ENCODE measurements at places on chromosomes 4 and X. TPM values are rescaled to one million over a fixed set of nuclear protein-coding genes. Genes with fewer than 3 reads are reported as not detected.

The SHROOM2 gene
- total RNA-seq: 0.42 TPM

The RAB40A gene
- 4.5 TPM for total RNA-seq

The GCNA gene
- 0.65 TPM for total RNA-seq

The PLS3 gene
- 82.8 TPM for total RNA-seq

The BCAP31 gene
- 129 TPM for total RNA-seq

The TFDP3 gene
- total RNA-seq: not detected

The GAGE12E gene
- not detected for total RNA-seq

The SYNPO2 gene
- total RNA-seq: 2,721 TPM

The HELT gene
- not detected for total RNA-seq

GRCh38 chrX:49186125-49187027 lies at the start of gene PRICKLE3:
Gene PRICKLE3 (minus strand): TSS chrX:49186373. CDS start chrX:49186297, 76 bp downstream.
- peaks cover 12% of the 10 kb centered on the region for H3K36me3 ChIP-seq
- DNase-seq: no peak
- peaks cover 32% of the 10 kb centered on the region for H3K4me1 ChIP-seq

DNA sequence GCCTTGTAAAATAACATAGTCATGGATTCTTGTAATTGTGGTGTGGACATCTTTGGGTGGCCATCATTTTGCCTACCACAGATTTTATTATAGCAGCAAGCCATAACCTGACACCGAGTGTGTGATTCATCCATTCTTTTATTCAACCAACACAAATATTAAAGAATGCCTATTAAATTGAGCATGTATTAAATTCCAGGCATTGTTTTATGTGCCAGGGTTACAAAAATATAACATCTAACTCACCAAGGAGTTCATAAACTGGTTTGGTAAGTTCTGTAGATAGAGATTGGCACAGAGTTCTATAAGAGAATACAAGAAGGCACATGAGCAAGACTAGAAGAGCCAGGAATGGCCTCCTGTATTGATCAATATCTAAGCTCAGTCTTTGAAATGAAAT lies 18.0 kb downstream of the NBDY start:
- H3K4me3 ChIP-seq: no peak overlapping the region
- no peak for DNase-seq
- no peaks in the 10 kb centered on the region for H3K4me1 ChIP-seq
- H3K27me3 ChIP-seq: no peaks in the 10 kb centered on the region
- H3K27ac ChIP-seq: no peak overlapping the region
- no peaks in the 10 kb centered on the region for H3K36me3 ChIP-seq

GRCh38 chrX:108036298-108036973 lies 8.4 kb upstream of the VSIG1 start:
- DNase-seq: no peak
- H3K4me1 ChIP-seq: no peaks in the 10 kb centered on the region
- no peak overlapping the region for H3K27ac ChIP-seq
- H3K4me3 ChIP-seq: no peak overlapping the region
- no peaks in the 10 kb centered on the region for H3K36me3 ChIP-seq
- H3K27me3 ChIP-seq: no peaks in the 10 kb centered on the region

DNA sequence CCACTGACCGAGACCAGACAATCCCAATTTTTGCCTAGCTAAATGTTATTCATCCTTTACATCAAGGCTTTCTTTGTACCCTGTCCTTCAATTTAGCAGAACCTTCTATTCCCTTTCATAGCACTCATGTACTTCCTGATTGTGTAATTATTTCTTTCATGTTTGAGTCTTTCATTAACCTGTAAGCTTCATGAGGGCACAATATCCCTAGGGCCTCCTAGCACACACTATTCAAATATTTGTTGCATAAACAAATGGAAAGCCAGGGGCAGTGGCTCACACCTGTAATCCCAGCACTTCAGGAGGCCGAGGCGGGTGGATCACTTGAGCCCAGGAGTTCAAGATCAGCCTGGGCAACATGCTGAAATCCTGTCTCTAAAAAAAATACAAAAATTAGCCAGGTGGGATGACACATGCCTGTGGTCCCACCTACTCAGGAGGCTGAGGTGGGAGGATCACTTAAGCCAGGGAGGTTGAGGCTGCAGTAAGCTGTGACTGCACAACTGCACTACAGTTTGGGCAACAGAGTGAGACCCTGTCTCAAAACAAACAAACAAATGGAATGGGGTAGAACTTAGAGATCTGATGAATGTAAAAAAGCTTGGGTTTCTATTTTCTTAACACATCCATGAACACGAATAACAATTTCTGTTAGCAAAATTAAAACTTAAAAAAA lies 59.0 kb downstream of the SAT1 start:
- no peak overlapping the region for H3K27ac ChIP-seq
- H3K36me3 ChIP-seq: no peaks in the 10 kb centered on the region
- no peaks in the 10 kb centered on the region for H3K4me1 ChIP-seq
- no peak for DNase-seq
- H3K4me3 ChIP-seq: no peak overlapping the region

GRCh38 chr4:105755375-105755774 lies 46.8 kb downstream of the GSTCD start:
- no peaks in the 10 kb centered on the region for H3K36me3 ChIP-seq
- H3K4me3 ChIP-seq: no peak overlapping the region
- DNase-seq: no peak
- no peaks in the 10 kb centered on the region for H3K4me1 ChIP-seq

DNA sequence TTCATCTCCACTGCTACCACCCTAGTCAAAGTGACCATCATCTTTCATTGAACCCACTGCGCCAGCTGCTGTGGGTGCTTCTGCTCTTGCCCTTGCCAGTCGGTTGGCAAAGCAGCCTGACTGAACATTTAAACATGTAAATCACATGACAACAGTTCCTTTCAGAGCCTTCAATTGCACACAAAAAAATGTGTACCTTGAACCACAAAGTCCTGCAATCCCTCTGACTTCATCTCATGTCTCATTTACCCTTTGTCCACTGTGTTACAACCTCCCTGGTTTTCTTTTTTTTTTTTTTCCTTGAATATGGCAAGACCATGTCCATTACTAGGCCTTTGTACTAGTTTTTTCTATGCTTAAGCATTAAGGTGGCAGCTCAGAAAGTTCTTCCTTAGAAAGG lies 183.5 kb downstream of the GBA3 start:
- H3K27me3 ChIP-seq: no peaks in the 10 kb centered on the region
- no peak overlapping the region for H3K4me3 ChIP-seq

GRCh38 chr4:6252051-6252450 lies 17.6 kb upstream of the WFS1 start:
- no peak for DNase-seq
- no peak overlapping the region for H3K4me3 ChIP-seq
- peaks cover 6% of the 10 kb centered on the region for H3K27me3 ChIP-seq
- H3K36me3 ChIP-seq: no peaks in the 10 kb centered on the region
